ENCODE measurements at places on chromosomes 4 and X.

DNA sequence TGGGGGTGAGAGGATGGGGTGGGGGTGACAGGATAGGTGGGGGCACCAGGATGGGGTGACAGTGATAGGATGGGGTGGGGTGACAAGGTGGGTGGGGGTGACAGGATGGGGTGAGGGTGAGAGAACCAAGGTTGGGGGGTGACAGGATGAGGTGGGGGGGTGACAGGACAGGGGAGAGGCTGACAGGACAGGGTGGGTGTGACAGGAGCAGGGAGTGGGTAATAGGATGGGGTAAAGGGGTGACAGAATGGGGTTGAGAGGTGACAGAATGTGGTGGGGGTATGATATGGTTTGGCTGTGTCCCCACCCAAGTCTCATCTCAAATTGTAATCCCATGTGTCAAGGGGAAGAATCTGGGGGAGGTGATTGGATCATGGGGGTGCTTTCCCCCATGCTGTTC, 26.0 kb downstream of the RNF212 start:
- DNase-seq, result no peak

DNA sequence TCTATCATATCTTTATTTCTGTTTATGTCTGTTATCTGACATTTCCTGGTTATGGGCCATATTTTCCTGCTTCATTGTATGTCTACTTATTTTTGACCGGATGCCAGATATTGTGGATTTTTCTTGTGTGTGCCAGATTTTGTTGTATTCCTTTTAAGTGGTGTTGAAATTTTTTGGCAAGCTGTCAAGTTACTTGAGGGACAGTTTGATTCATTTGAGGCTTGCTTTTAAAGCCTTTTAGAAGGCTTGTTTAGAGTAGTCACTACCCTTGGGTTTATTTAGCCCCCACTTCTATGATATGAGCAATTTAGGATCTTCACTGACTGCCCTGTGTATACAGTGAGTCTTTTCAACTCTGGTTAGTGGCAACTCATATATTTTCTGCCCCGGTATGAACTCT, 29.2 kb upstream of the NPY2R start:
- DNase-seq, result no peak

DNA sequence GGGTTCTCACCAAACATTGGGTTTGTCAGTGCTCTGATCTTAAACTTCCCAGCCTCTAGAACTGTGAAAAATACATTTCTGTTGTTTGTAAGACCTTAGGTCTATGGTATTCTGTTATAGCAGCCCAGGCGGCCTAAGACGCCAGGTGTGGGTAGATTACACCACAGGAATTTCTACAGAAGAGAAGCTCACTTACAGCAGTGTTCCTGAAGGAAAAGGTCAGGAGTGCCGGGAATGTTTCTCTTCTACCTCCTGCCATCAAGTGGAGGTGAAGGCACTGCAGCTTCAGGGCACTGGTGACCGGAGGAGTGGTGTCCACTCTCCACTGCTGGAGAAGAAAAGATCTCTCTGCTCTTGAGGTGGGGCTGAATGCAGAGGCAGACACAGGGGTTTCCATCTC, 45.7 kb downstream of the FHDC1 start:
- no peak for DNase-seq

DNA sequence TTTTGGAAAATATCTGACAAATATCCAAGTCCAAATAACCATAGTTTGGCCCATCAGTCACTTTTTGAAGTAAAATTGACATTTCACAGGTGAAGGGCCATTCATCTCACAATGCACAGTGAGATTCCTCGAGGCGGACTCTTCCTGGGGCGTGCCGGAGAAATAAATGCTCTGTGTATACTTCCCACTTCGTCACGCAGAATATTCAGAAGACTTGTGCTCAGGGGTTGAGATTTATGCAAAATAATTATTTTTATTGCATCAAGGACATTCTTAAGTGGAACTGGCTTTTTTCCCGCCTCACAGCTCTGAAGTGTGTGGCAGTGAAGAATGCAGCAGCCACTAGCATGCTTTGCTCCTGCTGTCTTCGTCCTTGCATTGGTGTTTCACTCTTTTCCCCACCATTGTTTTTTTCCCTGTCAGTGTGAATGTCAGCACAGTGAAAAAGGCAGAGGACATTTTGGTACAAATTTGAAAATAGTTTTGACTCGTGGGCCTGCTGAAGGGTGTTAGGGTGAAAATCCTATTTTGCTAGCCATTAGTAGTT, 70.6 kb downstream of the FAM193A start:
- no peak for DNase-seq
